Uterine smooth muscle cell (primary cell): ENCODE measurements at places on chromosomes 5 and 9. TPM values are rescaled to one million over a fixed set of nuclear protein-coding genes. Genes with fewer than 3 reads are reported as not detected.

F2RL1 gene
- total RNA-seq, result 60.6 and 62.0 TPM in 2 replicates

WDR38 gene
- total RNA-seq, result 0.11 TPM in 1 of 2 replicates, not detected in the other

CDC20B gene
- under 0.01 and 0.22 TPM in 2 replicates for total RNA-seq

CATSPER3 gene
- 0.12 and 0.22 TPM in 2 replicates for total RNA-seq

ADAM19 gene
- 49.9 and 71.4 TPM in 2 replicates for total RNA-seq

OR1K1 gene
- total RNA-seq, result not detected in 2 replicates

MCC gene
- total RNA-seq, result 10.4 and 19.0 TPM in 2 replicates

SH3GL2 gene
- total RNA-seq, result 0.33 and 0.50 TPM in 2 replicates

PSMB7 gene
- 263 and 411 TPM in 2 replicates for total RNA-seq

MTRR gene
- total RNA-seq, result 30.7 and 46.1 TPM in 2 replicates

FAM78A gene
- total RNA-seq, result 0.22 and 0.37 TPM in 2 replicates

CCNJL gene
- 0.11 and 0.12 TPM in 2 replicates for total RNA-seq

MAMDC2 gene
- total RNA-seq, result 2.4 and 2.5 TPM in 2 replicates

FOXI1 gene
- not detected in 2 replicates for total RNA-seq

ACSL6 gene
- 0.11 TPM in 1 of 2 replicates, not detected in the other for total RNA-seq

PHF24 gene
- under 0.01 and 0.11 TPM in 2 replicates for total RNA-seq

C9orf153 gene
- 0.25 TPM in 1 of 2 replicates, not detected in the other for total RNA-seq

PCDHGB5 gene
- 16.2 and 25.0 TPM in 2 replicates for total RNA-seq

PFN3 gene
- total RNA-seq, result not detected in 2 replicates

TOR1A gene
- total RNA-seq, result 31.2 and 38.0 TPM in 2 replicates

CSF1R gene
- under 0.01 and 0.25 TPM in 2 replicates for total RNA-seq

F2R gene
- 56.9 and 97.0 TPM in 2 replicates for total RNA-seq
